WTC11 (cell line): ENCODE measurements at places on chromosomes 3 and 15.

DNA sequence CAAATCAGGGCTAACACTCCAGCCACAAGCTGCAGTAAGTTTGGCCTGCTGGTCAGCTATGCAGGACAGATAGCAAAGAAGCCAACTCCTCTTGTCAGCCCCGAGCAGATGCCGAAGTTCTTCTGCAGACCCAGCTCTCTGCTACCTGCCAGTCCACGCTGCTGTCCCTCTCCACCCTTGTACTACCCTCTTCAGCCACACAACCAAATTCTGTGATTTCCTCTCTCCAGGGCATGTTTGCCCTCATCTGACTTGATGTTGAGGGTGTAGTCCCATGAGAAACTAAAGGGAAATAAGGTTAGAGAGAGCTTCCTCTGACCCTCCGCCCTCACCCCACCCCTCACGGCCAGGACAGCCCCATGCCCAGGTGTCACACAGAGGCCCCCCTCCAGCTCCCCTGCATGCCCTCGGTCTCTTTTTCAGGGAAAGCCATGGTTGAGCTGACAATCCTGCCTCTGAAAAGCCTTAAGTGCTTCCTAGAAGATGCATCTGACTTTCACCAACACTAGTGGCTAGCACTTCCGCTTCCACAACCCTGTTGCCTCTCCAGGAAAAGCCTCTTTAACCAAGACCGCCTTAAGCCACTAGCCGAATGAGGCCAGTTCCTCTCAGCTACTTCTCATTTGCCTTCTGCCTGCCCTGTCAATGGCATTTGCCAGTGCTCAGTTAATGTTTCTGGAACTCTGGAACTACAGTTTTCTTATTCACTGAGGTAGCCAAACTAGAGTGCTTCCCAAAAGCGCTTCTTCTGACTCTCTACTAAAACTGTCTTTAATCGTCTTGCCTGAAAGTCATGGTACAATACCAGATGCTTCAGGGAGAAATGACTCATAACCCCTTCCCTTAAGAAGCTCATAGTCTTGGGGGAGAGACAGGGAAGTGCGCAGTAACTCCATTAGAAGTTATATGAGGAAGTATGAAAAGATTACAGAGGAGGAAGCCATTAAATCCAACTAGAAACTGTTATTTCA, 300.4 kb upstream of the STT3B start:
- no peak for DNase-seq

DNA sequence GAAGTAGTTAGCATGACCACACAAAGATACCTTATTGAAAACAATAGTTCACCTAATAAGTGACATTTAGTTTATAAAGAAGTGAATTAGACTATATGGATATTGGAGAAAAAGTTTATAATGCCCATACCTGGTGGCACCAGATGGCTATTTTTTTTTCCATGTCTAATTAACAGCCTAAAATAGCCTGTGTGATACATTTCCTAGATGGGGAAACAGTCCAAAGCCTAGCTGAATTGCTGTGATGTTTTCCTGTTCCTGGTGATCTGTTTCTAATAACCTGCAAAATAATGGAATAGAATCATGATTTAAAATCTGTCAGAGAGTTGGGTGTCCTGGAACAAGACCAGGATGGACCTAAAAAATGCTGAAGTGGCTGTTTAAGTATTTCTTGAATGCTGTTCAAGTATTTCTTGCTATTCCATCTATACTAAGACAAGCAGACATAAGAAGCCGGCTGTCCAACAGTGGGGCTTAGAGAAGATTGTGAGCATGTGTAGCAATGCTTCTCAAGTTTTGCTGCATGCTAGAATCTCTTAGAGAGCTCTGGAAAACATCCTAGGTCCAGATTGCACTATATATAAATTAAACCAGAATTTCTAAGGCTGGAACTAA, 31.3 kb downstream of the LRRC3B start:
- no peak for DNase-seq

- DNase-seq: no peak
Observed at GRCh38 chr3:192128922-192129321, 598.4 kb downstream of the FGF12 start.

DNA sequence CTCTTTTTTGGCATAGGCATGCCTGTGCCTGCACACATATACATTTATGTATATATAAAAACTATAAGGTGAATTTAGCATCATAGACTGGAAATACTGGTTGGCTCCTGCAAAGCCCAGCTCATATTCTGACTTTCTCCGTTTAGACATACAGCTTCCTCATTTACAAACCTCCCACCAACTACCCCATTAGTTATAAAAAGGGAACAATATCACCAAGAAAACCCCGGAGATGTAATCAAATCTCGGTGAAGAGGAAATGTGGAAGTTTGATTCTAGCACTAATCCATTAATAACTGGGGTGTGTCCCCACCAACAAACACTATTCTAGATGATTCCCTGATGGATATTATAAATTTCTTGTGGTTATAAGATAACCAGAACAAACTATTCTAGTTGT, 517.7 kb upstream of the TBL1XR1 start:
- no peak for DNase-seq

- no peak for DNase-seq
Observed at GRCh38 chr3:183529717-183530116, 25.8 kb downstream of the KLHL6 start.

DNA sequence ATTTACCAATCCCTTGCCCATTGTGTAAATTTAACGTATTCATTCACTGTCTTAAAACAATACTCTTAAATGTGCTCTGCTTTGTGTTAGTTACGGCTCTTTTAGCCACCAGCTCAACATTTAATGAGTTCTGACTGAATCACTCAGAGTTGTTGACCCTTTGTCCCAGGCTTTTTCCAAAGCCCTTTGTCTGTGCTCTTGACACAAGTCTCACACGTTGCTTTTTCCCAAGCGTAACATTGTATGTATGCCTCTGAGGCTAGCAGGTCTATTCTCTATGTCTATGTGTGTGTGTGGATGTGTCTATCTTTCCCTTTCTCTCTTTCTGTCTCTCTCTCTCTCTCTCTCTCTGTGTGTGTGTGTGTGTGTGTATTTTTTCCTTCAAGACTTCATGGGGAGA, 435.4 kb upstream of the GOLIM4 start:
- no peak for DNase-seq

DNA sequence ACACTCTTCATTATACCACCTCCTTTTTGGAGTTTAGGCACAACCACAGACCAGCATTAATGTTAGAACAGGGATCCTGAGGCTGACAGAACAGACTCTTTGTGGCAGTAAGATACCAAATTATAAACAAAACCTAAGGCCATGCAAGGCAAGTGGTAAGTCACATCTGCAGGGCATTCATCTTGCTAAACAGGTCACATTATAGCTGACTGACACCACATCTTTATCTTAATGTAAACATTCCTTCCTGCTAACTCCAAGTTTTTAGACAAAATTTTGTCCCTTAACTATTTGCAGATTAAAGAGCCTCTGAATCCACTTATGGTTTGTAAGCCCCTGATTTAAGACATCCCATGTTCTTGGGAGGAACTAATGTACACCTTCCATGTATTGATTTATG, 500.6 kb downstream of the PYDC2 start:
- DNase-seq: no peak

DNA sequence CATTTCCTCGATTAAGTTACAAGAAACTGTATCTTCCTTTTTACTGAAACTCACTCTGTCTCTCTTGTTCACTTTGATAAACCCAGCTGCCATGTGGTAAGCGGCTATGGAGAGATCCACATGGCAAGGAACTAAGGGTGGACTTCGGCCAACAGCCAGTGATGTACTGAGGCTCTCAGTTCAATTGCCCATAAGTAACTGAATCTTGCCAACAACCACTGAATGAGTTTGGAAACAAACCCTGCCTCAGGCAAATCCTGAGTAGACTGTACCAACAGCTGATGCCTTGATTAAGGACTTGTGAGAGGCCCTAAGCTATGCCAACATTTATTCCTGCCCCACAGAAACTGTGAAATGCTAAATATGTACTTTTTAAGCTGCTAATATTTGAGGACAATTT, 433.5 kb downstream of the PLOD2 start:
- no peak for DNase-seq

GRCh38 chr3:52121464-52121805, 32.8 kb downstream of the POC1A start:
- no peak for DNase-seq

GRCh38 chr3:127497676-127498075, 92.9 kb downstream of the TPRA1 start:
- DNase-seq: no peak

DNA sequence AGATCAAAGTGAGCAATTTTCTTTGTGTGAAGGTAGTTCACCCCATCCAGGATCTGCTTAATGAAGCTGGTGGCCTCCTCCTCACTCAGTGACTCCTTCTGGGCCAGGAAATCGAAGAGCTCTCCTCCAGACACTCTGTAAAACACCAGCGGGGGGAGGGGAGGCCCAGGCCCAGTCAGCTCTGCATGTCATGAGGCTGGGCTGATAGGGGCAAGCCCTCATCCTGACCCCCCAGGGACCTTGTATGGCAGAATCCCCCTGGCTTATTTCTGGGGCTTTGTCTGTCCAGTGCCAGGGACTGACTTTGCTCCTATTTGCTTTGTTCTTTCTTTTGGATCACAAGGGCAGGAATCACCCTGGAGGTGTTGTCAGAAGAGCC, 74.9 kb downstream of the DAPK2 start:
- DNase-seq: peak; percentile 34

DNA sequence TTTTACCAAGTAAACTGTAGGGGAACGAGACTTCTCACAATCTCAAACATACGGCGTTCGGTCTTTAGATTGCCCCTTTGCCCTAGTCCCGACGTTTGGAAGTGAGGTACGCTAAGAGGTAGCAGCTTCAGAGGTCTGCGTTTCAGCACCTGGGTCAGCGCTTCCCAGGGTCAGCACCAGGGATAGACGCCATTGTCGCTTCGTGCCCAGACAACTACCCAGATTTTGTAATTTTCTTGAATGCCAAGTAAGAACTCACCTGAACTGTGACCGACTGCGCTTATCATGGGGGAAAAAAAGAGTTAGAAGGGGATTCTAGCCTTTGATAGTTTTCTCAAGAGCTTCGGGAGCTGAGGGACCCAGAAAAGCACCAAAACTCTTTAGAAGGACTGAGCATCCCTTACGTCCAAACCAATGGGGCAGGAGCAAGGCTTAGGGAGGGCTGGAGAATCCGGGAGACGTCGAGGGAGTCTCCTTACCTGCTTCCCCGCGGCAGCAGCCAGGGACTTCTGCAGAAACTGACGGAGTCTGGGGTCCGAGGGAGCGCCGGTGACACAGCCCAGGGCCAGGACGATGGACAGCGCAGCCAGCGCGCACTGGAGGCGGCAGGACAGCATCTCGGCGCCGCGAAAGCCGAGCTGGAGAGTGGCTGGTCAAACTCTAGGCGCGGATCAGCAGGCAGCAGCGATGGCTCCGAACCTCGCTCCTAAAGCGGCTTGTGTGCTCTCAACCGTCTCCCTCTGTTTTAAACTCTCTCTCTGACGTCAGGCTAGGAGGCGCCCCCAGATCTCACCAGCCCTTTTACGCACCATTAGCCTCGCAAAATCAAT, at the start of gene SST:
TSS of gene SST (minus strand) at position 720 of the 830 bp plus-strand sequence. CDS start at position 617, 103 bp downstream.
- DNase-seq: peak; percentile 90

DNA sequence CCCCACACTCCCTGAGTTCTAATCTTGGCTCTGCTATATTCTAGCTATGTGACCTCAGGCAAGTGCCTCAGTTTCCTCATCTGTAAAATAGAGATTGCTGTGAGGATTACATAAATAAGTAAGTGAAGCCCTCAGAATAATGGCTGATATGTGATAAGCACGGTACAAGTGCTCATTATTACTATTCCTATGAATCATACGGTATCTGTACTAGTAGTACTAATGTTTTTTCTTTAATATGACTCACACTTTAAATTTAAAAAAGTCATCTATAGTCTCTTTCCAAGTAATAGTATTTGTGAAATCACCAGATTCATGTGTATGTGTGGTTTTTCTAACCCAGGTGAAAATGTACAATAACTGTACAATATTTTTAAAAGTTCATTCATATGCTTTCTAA, 58.7 kb downstream of the CLDN11 start:
- no peak for DNase-seq

DNA sequence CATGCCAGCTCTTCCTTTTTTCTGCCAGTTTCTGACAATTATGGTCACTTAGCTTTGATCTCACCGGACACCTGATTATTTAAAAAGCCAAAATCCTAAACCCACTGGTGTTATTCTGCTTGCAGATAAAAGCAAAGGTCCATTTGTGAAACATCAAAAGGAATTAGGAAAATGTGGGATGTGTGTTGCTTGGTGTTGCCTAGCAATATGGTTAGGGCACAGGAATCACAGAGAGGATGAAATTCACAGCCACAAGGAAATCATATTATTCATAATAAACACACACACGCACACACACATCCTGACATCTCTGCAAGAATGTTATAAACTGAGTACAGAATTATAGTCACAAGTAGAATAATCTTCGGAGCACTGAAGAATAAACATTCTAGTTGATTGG, 89.3 kb upstream of the BHLHE40 start:
- DNase-seq: no peak

DNA sequence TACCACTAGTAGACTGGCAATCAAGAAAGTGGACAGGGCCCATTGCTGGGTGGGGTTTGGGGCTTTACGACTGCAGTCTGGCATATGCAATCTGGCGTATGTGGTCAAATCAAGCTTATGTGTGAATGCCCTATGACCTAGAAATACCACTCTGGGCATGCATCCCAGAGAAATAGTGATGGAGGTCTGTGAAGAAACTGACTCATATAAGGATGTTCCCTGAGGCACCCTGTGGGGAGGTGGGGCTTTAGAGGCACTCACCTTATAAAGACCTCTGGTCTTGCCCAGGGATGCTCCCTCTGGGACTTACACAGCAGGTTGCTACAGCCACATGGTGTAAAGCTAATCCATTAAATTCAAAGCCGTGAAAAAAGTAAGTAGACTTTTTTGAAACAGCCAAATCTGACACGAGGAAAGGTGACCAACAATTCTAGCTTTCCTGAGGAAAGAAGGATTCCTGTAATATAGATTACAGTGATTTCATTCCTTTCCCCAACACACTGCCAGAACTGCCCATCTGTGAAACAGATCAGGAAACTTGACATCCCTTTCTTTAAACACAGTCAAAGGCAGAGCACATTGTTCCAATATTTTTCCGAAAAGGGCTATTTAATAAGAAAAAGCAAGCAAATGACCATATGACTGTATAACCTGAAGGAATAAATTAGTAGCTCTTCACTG, 13.6 kb downstream of the RARRES1 start:
- DNase-seq: no peak

- DNase-seq: no peak
Observed at GRCh38 chr15:51576911-51577500, 45.6 kb downstream of the DMXL2 start.

GRCh38 chr3:31159331-31160039, 265.0 kb upstream of the GADL1 start:
- DNase-seq: no peak

GRCh38 chr3:83928391-83928790, 1030.4 kb upstream of the CADM2 start:
- DNase-seq: peak; percentile 36

DNA sequence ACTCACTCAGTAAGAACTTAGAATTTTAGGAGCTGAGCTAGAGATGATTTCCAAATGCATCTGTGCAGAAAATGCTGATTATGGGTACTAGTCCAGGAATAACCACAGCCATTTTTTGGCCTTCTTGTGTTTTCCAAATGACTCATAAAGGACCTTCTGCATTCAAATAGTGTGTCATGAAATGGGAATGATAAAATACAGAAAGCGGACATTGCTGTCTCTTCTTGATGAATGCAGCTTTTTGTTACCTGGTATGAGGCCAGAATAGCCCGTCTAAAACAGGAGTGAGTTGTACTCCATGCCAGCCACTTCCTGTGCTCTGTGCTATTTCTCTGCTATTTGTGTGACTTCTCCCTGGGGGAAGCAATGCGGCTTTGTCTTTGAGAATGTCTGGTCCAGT, 20.5 kb upstream of the FRMD5 start:
- no peak for DNase-seq

- no peak for DNase-seq
Observed at GRCh38 chr15:64856429-64857145, 14.9 kb downstream of the PLEKHO2 start.

GRCh38 chr3:117748131-117748530, 1038.6 kb downstream of the TUSC7 start:
- DNase-seq: no peak
